A549 (cell line): ENCODE measurements at places on chromosomes 2 and 18. TPM values are rescaled to one million over a fixed set of nuclear protein-coding genes. Genes with fewer than 3 reads are reported as not detected.

The GNAL gene
- polyA plus RNA-seq = 5.1 to 5.8 TPM (median 5.5 TPM) in 3 replicates

The DLGAP1 gene
- 0.04 to 0.09 TPM (median 0.07 TPM) in 3 replicates for polyA plus RNA-seq

The FAM228A gene
- polyA plus RNA-seq = not detected in 3 replicates

The FAM110C gene
- 0.04 to 0.17 TPM (median 0.08 TPM) in 3 replicates for polyA plus RNA-seq

The ESPNL gene
- polyA plus RNA-seq = 0.15 to 0.22 TPM (median 0.17 TPM) in 3 replicates

The CCDC74B gene
- polyA plus RNA-seq = 4.8 to 5.4 TPM (median 5.0 TPM) in 3 replicates

The ANO7 gene
- 2.0 to 3.0 TPM (median 2.7 TPM) in 3 replicates for polyA plus RNA-seq

DNA sequence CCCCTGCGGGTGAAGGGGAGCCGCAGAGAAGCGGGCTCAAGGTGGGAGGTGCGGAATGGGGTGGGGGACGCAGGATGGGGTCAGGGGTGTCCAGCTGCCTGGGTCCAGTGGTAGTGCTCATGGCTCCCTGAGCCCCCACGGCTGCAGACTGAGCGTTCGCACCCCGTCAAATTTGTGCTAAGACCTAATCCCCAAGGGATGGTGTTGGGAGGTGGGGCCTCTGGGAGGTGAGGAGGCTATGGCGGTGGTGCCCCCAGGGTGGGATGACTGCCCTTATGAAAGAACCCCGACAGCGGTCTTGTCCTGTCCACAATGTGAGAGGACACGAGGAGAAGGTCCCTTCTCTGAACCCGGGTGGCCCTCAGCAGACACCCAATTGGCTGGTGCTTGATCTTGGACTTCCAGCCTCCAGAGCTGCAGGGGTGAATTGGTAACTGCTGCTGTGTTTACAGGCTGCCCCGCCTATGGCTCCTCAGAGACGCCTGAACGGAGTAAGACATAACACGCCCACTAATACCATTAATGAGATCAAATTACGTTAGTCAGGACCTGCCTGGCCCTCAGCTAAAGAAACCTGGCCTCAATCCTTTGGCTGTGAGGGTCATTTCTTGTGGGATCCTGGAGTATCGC lies 42.6 kb downstream of the PXDN start:
- DNase-seq = no peak

DNA sequence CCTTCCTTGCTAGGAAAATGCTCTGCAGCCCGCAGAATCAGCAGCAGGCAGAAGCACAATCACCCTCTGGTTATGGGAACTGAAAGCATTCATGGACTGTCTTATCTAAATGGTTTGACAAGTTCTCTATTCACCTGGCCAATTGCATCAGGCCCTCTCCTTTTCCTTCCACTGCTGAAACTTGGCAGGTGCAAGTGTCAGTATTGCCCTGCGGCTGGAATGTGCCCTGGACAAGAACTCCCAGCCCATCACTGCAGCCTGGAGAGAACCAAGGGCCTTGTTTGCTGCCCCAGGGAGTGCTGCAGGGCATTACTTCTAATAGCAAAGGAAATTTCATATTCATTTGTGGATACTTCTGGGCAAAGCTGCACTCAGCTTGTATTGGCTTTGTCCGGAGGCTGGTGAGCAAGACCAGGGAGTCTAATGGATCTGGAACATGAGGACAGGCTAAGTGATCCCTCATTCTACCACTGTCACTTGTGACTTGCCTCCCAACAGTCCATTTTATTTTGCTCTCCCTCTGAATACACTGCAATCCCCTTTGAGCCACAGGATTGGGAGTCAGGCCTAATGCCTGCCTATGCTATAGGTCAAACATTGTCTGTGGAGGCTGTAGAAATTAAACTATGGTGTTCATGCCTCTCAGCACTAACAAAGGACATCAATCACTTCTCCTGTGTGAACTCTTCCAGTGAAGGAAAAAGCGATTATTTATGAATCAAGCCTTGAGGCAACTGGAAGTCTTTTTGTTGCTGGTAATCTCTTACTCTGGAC lies 116.9 kb downstream of the LYPD6B start:
- DNase-seq = no peak

GRCh38 chr2:223306371-223306770 lies 254.4 kb downstream of the KCNE4 start:
- DNase-seq = peak; percentile 42

DNA sequence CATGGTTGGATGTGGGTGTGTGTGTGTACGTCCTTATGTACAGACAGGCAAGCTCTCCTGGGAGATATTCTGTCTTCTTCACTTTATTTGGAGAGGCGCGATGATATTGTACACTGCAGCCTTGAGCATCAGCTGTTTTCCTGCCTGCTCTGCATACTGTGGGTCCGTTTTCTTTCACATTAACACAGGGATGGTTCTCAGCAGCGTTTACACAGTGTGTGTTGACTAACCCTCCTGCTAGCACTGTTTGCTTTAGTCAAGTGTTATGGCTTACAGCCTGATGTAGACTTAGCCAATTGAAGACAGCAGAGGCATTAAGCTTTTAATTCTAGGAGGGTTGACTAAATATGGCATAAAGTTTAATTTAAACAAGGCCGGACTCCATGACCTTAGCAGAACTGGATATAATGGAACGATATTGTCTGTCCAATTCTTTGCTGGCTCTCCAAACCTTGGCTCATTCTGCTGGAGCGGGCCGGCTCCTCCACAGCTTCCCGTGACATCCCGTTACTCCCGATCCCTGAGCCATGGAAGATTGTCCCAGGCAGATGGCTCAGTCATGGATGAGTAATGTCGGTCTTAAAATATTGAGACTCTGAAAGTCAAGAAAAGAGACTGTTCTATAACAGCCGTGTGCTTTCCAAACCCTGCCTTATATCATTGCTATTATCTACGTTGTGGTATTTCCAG lies 134.7 kb downstream of the TPGS2 start:
- peak; percentile 19 for DNase-seq

DNA sequence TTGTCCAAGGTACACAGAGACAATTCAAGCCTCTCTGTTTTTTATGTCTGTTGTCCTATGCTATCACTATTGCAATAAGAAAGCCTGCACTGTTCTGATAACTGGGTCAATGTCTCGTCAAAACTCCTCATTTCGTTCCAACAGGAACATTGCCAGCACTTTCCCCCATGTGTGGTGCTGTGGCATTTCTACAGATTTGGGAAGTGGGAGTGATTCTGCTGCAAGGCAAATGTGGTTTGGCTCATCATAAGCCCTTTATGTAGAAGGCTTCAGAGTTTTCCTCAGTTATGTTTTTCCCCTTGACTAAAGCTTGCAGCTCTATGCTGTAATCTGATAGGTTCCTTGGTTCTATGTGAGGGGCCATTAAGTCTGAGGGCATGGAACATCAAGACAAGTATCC lies 324.1 kb upstream of the TCF4 start:
- no peak for DNase-seq

DNA sequence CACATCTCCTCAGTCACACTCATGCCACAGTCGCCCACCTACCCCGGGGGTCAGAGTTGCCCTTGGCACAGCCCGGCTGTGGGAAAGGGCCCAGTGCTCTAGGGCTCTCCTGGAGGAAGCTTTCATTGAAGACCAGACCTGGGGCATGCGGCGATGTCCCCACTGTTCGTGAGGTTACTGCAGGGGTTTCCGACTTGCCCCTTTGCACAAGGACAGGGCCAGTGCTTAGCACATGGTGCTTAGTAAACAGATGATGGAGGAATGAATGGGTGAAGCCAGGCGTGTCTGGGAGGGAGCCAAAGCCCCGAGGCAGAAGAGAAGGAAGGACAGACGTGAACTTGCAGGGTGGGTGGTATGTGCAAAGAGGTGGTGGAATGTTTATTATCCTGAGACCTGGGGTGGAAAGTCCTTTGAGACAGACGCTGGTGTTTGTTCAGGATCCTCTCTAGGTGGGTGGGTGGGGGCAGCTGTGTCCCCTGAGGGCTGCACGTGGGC lies 205.9 kb upstream of the ARL4C start:
- no peak for DNase-seq

DNA sequence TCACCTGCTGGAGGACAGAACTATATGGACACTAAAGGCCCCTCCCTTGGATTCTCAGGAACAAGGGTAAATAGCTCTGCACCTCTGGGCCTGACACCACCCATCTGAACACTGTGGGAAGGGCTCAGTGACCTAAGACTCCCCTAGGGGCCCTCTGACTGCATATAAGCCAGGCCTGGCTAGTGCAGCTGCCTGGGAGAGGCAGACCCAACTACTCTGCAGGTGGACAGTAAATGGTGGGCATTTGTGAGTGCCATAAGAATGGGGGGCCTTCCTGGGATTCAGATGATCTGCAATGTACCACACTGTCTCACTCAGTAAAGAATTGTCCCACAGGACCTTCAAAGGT lies 11.2 kb upstream of the WIPF1 start:
- DNase-seq = no peak

DNA sequence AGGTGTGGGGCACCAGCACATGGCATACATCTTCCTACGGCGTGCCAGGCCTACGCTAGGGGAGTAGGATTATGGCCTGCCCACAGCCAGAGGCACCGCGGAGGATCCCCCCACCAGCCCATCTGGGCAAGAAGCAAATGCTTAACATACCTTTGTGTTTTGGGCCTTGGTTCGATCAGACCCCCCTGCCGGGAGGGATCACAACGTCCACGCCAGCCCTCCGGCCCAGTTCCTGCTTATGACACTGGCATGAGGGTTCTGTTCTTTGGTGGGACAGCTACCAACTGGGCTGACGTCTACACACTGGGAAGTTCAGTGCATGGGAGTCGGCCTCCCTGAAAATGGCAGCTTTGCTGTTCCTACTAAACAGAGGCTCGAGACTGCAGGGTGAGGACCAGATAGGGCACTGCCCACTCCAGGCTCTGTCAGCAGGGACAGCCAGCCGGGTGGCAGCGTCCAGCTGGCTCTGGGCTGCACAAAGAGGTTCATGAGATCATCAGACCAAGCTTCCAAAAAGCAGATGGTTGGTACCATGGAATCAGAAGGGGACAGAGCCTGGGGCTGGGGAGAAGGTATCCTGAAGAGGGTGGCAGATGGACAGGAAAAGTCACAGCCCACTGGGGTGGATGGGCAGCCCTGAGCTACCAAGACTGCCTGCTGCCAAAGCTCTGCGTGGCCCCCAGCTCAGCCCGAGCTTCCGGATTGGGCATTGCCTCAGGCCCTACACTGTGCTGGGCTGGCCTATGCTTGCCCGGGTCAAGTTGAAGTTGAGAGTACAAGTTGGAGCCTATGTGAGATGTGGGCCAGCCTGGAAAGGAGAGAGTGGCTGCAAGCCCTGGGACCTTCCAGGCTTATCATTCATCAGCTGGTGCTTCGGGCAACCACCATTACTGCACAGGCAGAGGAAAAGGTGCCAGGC lies 61.7 kb upstream of the TEX51 start:
- DNase-seq = no peak

- DNase-seq = no peak
Measured at GRCh38 chr2:11236335-11236734, 81.1 kb downstream of the SLC66A3 start.

DNA sequence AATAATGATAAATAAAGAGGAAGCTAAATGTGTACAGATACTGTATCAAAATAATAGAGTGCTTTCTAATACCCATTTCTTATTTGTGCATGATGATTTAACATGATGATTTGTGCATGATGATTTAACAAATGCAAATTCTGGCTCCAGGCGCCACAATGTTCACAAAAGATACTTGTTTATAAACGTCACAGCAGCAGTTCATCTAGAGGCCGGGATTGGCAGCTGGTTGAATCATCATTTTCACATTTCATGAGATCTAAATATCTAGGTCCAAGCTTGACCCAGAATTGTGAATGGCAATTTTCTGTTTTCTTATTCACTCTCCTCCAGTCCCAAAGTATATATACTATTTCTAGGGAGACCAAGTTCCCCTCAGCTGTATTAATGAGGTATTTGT lies 322.0 kb downstream of the SUCLG1 start:
- no peak for DNase-seq

DNA sequence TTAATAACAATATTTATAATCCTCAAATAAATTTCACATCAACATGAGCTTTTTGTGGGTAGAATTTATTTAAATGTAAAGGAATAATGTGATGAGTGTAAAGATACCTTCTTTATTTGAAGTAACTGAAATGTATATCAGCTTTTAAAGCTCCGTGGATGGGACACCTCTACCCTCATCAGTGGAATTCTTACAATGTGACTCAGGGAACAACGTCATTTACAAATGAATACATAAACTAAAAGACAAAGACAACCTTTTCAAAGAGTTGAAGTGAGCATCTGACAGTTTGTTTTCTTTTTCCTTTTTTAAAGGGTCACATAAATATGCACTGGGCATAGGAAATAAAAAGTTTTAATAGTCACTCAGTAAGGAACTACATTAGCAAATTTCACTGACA lies 1127.0 kb upstream of the CRIM1 start:
- DNase-seq = no peak

- no peak for DNase-seq
Measured at GRCh38 chr2:113716291-113716690, 40.2 kb downstream of the SLC35F5 start.

DNA sequence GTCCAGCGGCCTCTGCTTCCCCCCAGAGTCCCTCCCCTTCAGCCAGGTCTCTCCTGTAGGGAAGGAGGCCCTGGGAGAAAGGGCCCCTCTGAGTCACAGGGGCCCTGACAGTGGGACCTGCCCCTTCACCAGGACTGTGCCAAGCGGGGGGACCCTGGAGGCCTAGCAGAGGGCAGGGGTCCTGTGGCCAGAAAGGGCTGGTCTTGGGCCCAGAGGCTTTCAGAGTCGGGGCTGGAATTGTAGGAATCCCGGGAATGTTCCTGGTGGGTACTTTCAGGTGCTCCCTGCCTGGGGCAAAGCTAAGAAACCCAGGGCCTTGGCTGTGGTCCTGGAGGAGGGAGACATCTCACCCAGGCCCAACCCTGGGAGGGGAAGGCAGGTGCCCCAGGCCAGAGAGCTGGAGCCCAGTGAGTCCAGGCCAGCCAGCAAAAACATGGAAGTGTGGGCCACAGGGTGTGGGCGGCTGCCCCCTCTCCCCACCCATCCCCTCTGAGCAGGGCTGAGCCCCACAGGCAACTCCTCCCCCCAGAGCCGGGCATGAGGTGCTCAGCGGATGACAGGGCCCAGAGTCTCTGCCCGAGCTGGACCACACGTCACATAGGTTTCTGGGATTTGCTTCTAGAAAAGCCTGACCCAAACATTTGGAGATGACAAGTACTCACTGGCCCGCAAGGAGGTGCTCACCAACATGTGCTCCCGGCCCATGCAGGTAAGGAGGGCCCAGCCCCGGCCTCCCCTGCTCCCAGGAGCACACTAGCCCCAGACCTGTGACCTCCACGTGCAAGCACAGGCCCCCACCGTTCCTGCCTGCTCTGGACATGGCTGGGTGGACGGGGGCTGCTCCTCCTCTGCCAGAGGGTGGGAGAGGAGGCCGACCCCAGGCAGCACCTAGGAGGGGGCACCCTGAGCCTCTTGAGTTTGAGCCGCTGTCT lies 48.2 kb upstream of the ALPP start:
- no peak for DNase-seq

DNA sequence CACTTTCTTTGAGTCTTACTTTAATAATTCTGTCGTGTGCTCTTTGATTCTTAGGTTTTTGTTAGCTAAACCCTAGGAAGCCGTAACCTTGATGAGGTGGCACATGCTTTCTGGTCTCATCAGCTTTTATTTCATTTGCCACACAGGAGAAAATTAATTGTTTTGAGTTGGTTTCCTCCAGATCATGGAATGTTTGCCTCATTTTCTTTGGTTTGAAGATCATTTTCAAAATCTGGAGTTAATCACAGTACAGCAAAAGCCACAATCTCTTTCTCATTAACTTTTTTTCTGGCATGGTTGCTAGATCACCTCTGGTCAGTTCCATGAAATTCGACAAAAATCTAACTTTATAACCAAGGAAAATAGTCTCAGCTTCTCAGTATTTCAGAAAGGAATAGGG lies 182.9 kb downstream of the MYO1B start:
- DNase-seq = no peak

- no peak for DNase-seq
Measured at GRCh38 chr2:189474526-189474925, 33.3 kb downstream of the WDR75 start.

- no peak for DNase-seq
Measured at GRCh38 chr2:128737546-128737826, 418.8 kb upstream of the HS6ST1 start.
